ENCODE measurements at places on chromosomes 3 and 15. TPM values are rescaled to one million over a fixed set of nuclear protein-coding genes. Genes with fewer than 3 reads are reported as not detected.

GRCh38 chr3:149519912-149520311 lies 45.4 kb downstream of the TM4SF4 start:
- no peaks in the 10 kb centered on the region for H3K27me3 ChIP-seq
- H3K36me3 ChIP-seq: no peaks in the 10 kb centered on the region
- no peak overlapping the region for H3K4me3 ChIP-seq
- peaks cover 3% of the 10 kb centered on the region for H3K4me1 ChIP-seq

GRCh38 chr15:56411122-56411749 lies 46.0 kb downstream of the TEX9 start:
- no peaks in the 10 kb centered on the region for H3K27me3 ChIP-seq
- no peak overlapping the region for H3K27ac ChIP-seq
- H3K36me3 ChIP-seq: no peaks in the 10 kb centered on the region
- no peak for DNase-seq
- no peaks in the 10 kb centered on the region for H3K4me1 ChIP-seq

- no peak overlapping the region for H3K27ac ChIP-seq
- H3K4me1 ChIP-seq: no peaks in the 10 kb centered on the region
- H3K4me3 ChIP-seq: no peak overlapping the region
- DNase-seq: peak; percentile 17
Observed at GRCh38 chr3:153768561-153769469, 352.4 kb upstream of the ARHGEF26 start.

- no peak for DNase-seq
- H3K36me3 ChIP-seq: no peaks in the 10 kb centered on the region
- no peak overlapping the region for H3K4me3 ChIP-seq
- no peaks in the 10 kb centered on the region for H3K4me1 ChIP-seq
- H3K27ac ChIP-seq: no peak overlapping the region
Observed at GRCh38 chr3:63508305-63508704, 144.2 kb upstream of the SNTN start.

DNA sequence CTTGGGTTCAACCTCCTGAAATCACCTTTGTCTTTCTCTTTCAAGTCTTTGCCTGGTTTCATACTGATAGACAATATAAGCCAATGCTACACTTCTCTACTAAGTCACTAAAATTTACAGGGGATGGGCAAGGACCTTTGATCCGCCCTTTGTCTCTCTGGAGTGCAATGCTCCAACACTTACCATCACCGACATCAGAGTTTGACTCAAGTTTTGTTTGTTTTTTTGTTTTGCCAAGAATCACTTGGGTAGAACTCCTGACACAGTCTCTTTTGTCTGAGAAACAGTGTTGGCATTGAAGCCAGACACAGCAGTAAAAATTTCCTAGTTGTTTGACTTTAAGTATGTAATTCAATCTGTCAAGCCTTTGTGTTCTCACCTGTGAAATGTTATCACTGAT lies 29.3 kb downstream of the NFKBIZ start:
- no peaks in the 10 kb centered on the region for H3K36me3 ChIP-seq
- H3K27me3 ChIP-seq: no peaks in the 10 kb centered on the region
- DNase-seq: no peak

- H3K27ac ChIP-seq: no peak overlapping the region
- H3K27me3 ChIP-seq: no peaks in the 10 kb centered on the region
- H3K4me3 ChIP-seq: no peak overlapping the region
- no peaks in the 10 kb centered on the region for H3K4me1 ChIP-seq
- no peak for DNase-seq
- H3K36me3 ChIP-seq: no peaks in the 10 kb centered on the region
Observed at GRCh38 chr3:150130404-150131100, 159.9 kb upstream of the PFN2 start.

GRCh38 chr3:127277561-127277960 lies 10.3 kb downstream of the PRR20G start:
- H3K4me3 ChIP-seq: no peak overlapping the region
- H3K27ac ChIP-seq: no peak overlapping the region
- no peaks in the 10 kb centered on the region for H3K36me3 ChIP-seq
- no peaks in the 10 kb centered on the region for H3K4me1 ChIP-seq

DNA sequence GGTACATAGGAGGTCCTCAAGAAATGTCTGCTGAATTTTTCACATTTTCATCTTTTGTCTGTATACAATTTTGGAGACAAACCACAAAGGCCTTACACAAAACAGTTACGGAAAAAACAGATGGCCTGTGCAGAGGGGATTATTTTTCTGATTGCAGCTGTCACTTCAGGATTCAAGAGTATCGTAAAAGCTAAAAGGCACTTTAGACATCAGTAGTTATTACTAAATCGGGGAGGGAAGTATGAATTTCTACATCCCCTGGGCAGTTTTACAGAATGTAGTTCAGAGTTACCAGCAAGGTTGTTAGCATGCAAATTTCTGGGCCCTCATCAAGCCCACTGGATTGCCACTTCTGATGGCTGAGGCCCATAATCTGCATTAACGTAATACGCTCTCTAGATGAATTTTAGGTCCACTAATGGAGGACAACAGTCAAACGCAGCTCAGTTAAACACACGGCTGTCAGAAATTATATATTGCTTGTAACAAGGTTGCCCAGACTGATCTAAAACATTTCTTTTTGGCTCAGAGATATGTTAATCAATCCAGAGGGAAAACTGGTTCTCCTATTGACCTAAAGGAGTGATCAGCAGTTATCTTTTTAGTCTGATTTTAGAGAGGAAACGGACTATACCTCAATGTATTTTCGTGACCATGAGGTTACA lies 1.1 kb downstream of the RIOX2 start:
- no peaks in the 10 kb centered on the region for H3K27me3 ChIP-seq
- no peaks in the 10 kb centered on the region for H3K36me3 ChIP-seq
- no peak for DNase-seq
- peak overlapping the region; percentile 90 for H3K27ac ChIP-seq
- H3K4me3 ChIP-seq: peak overlapping the region; percentile 93

GRCh38 chr3:105611304-105612192 lies 244.8 kb downstream of the ALCAM start:
- no peak overlapping the region for H3K27ac ChIP-seq
- no peaks in the 10 kb centered on the region for H3K4me1 ChIP-seq
- DNase-seq: no peak
- no peaks in the 10 kb centered on the region for H3K36me3 ChIP-seq

- H3K27me3 ChIP-seq: no peaks in the 10 kb centered on the region
- H3K27ac ChIP-seq: no peak overlapping the region
- H3K36me3 ChIP-seq: no peaks in the 10 kb centered on the region
- peaks cover 2% of the 10 kb centered on the region for H3K4me1 ChIP-seq
Observed at GRCh38 chr3:12334786-12335185, 45.9 kb downstream of the PPARG start.

DNA sequence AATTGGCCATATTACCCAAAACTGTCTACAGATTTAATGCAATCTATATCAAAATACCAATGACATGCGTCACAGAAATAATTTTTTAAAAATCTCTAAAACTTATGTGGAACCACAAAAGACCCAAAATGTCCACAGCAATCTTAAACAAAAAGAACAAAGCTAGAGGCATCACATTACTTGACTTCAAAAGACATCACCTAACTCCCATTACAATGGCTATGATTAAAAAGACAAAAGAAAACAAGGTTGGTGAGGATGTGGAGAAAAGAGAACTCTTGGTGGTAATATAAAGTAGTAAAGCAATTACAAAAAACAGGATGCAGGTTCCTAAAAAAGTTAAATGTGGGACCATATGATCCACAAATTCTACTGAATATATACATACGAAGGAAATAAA lies 187.6 kb upstream of the CNTN6 start:
- H3K36me3 ChIP-seq: no peaks in the 10 kb centered on the region
- no peak overlapping the region for H3K4me3 ChIP-seq
- H3K27ac ChIP-seq: no peak overlapping the region
- no peak for DNase-seq

- H3K4me1 ChIP-seq: peaks cover 1% of the 10 kb centered on the region
- no peak for DNase-seq
- no peak overlapping the region for H3K27ac ChIP-seq
- no peaks in the 10 kb centered on the region for H3K27me3 ChIP-seq
Observed at GRCh38 chr15:61103026-61103425, 126.1 kb downstream of the RORA start.

- no peak overlapping the region for H3K27ac ChIP-seq
- H3K4me1 ChIP-seq: peaks cover 14% of the 10 kb centered on the region
Observed at GRCh38 chr3:58121183-58121582, 89.6 kb downstream of the DNASE1L3 start.

DNA sequence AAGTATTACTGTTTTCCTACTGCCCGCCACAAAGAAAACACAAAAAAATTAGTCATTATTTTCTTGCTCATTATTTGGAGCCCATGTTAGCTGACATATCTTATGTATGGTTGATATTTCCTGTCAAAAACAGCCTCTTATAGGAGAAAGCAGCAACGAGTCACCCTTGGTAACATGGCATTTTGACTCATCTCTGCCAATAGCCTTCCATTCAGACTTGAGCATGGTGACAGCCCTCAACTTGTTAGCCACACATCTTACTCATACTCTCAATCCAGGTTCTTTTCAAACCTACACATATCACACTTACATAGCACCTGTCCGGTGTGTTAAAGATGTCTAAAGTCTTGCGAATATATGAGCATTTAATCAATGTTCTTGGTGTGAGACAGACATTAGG lies 109.4 kb upstream of the SAMMSON start:
- H3K27ac ChIP-seq: no peak overlapping the region
- H3K4me1 ChIP-seq: no peaks in the 10 kb centered on the region
- DNase-seq: no peak

- H3K36me3 ChIP-seq: no peaks in the 10 kb centered on the region
- H3K4me3 ChIP-seq: no peak overlapping the region
- DNase-seq: no peak
- no peak overlapping the region for H3K27ac ChIP-seq
- H3K27me3 ChIP-seq: no peaks in the 10 kb centered on the region
Observed at GRCh38 chr15:98725874-98726273, 77.5 kb downstream of the IGF1R start.

DNA sequence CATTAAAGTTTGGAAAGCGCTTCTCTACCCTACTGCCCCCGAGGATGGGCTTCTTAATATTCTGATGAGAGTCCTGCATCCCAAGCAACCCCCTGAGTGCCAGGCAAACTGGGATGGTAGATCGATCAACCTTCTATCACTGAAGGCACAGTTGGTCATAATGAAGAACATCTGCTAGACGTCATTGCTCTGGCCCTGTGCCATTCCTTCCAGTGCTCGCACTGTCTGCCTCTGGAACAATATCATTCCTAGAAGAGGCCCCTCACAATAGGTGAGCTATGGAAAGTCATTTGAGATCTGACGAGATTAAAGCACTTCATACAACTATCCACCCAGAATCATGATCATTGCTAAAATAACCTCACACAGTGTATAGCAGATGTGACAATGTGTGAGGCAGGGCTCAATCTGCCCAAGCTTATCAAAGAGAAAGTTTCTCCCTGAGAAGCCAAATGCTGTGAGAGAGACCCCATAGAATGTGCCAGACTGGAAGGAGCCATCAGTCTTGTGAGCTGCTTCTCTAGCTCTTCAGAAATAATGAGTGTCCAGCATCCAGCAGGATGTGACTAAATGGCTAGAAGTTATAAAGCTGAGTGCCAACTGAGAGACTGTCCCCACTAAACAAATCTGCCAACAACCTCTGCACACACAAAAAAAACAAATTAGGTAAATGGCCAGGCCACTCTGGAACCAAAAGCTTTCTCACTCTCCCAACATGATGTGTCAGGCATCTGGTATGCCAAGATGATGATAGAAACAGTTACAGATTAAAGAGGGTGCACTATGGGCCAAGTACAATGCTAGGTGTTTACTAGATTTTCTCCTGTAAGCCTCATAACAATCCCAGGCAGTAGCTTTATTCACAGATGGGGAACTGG lies 165.5 kb downstream of the NECTIN3 start:
- H3K27me3 ChIP-seq: no peaks in the 10 kb centered on the region
- DNase-seq: no peak
- H3K4me3 ChIP-seq: no peak overlapping the region

DNA sequence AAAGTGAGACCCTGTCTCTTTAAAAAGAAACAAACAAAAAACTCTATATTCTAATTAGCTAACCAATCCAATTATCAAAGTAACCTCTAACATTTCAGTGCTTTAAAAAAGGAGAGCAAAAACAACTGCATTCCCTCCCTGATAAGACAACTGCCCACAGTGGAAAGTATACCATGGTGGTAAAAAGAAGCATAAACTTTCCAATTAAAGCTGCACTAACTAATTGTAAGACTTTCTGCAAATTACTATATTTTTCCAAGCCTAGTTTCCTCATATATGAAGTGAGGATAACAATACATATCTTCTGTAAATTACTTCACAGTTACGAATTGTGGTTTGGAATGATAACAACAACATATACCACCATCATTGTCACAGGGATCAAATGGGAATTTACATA lies 35.5 kb downstream of the STAG1 start:
- no peaks in the 10 kb centered on the region for H3K27me3 ChIP-seq
- no peak for DNase-seq
- H3K4me1 ChIP-seq: peaks cover 6% of the 10 kb centered on the region

- peaks cover 4% of the 10 kb centered on the region for H3K4me1 ChIP-seq
- H3K36me3 ChIP-seq: no peaks in the 10 kb centered on the region
- no peak overlapping the region for H3K4me3 ChIP-seq
- no peaks in the 10 kb centered on the region for H3K27me3 ChIP-seq
- no peak overlapping the region for H3K27ac ChIP-seq
Observed at GRCh38 chr15:40320931-40321371, 2.5 kb upstream of the INAFM2 start.

Gene GP9
- total RNA-seq: not detected

Gene CCR9
- not detected for total RNA-seq

Gene KLHL6
- total RNA-seq: 0.43 TPM

Gene CHST2
- 4.5 TPM for total RNA-seq

Gene GOLGA8T
- total RNA-seq: 0.87 TPM

Gene RGMA
- 17.4 TPM for total RNA-seq

Gene RAB5A
- 50.5 TPM for total RNA-seq

Gene P2RY14
- total RNA-seq: 0.45 TPM

Gene EOMES
- total RNA-seq: 0.23 TPM

Gene IGSF10
- total RNA-seq: 34.3 TPM

Gene TRH
- total RNA-seq: 0.72 TPM

Gene SAMD7
- not detected for total RNA-seq
